ENCODE measurements at places on chromosomes 4 and X. TPM values are rescaled to one million over a fixed set of nuclear protein-coding genes. Genes with fewer than 3 reads are reported as not detected.

The NAP1L2 gene
- 5.5 TPM for total RNA-seq

The TLR6 gene
- 5.9 TPM for total RNA-seq

The DCHS2 gene
- 0.19 TPM for total RNA-seq

The BTK gene
- 0.48 TPM for total RNA-seq

The PPP2R2C gene
- total RNA-seq, result not detected

The GLRA2 gene
- not detected for total RNA-seq

The IL1RAPL1 gene
- not detected for total RNA-seq

The PWWP3B gene
- total RNA-seq, result not detected

The NUDT10 gene
- total RNA-seq, result 1.4 TPM

The RAB40A gene
- 0.26 TPM for total RNA-seq

The IL13RA2 gene
- total RNA-seq, result not detected

The GAGE12J gene
- total RNA-seq, result not detected

The KLHL4 gene
- total RNA-seq, result not detected

The SSX1 gene
- total RNA-seq, result not detected

The TMEM129 gene
- total RNA-seq, result 27.5 TPM

The PCDH19 gene
- not detected for total RNA-seq

The TMPRSS11D gene
- not detected for total RNA-seq

The SPANXC gene
- total RNA-seq, result not detected

The MAGEA8 gene
- total RNA-seq, result not detected

The PTPN13 gene
- 0.06 TPM for total RNA-seq

The SMIM10 gene
- 0.65 TPM for total RNA-seq

The LRIT3 gene
- total RNA-seq, result 0.17 TPM

The SSX4 gene
- total RNA-seq, result not detected

The TRMT2B gene
- total RNA-seq, result 33.0 TPM

The GLOD5 gene
- total RNA-seq, result not detected

The CISD2 gene
- 28.5 TPM for total RNA-seq
